ENCODE measurements at places on chromosomes 1 and 21.

DNA sequence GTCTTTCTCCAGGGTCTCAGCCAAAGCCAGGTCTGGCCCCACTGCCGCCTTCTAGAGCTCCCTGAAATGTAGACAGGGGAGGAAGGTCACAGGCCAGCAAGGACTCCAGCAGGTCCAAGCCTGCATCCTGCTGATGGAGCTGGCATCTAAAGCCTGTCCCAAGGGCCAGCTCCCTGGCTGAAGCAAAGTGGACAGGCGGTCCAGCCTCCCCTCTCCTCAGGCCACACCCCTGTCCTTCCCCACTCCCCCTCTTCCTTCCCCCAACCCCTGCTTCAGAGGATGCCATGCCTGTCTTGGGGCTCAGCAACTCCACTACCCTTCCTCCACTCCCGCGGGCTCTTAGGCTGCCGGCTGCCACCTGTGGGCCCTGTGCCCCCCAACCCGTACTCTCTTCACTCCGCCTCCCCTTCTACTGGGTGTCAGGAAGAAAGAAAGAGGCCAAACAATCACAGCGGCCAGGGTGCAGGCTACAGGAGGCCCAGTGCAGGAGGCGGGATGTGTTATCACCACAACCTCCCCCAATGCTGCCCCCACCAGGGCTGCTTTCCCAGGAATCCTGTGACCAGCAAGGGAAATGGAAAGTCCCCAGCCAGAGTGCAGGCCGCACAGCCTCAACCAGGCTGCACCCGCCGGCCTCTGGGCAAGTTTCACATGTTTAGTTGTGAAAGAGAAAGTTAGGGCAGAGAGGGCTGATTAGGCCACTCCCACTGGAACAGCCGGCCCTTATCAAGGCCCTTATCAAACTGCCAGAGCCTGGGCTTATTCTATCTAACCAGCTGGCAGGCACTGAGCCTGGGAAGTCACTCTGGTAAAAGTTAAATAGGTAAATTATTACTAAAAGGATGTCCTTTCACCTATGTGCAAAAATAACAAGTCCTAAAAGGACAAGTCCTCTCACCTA, 34.1 kb downstream of the ACOT7 start:
- no peak for DNase-seq

- no peak for DNase-seq
Observed at GRCh38 chr21:15797577-15798363, 68.0 kb downstream of the USP25 start.

GRCh38 chr1:29255134-29255666, 18.9 kb downstream of the PTPRU start:
- DNase-seq = no peak

DNA sequence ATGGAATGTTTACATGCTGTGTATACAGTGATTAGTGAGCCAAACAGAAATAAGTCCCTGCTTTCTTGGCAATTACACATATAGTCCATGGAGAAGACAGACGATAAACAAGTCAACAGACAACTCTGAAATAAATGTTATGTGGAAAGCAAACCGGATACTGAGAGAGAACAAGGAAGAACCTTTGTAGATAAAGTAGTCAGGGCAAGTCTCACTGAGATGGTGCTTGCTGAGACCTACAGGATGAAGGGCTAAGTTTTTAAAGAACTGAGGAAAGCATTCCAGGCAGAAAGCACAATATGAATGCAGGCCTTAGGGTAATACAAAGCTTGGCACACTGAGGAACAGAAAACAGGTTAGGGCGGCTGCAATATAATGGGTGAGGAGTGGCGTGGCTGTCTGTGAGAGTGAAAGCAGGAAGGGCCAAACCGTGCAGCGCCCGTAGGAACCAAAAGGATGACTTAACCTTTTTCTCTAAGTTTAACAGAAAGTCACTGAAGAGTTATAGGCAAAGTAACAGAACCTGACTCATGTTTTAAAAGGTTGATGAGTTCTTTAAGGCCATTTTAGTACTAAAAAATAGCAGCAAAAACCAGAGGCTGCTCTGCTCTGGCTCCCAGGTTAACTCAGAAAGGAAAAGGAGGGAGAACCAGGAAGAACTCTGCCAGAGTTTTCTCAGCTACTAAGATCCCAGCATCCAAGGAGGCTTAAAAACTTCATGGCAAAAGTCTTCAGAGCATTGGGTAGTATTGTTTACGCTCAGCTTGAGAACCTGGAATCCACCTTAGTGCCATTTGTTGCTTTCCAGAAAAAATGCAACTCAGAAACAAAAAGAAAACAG, 8.7 kb upstream of the TTF2 start:
- DNase-seq = no peak

DNA sequence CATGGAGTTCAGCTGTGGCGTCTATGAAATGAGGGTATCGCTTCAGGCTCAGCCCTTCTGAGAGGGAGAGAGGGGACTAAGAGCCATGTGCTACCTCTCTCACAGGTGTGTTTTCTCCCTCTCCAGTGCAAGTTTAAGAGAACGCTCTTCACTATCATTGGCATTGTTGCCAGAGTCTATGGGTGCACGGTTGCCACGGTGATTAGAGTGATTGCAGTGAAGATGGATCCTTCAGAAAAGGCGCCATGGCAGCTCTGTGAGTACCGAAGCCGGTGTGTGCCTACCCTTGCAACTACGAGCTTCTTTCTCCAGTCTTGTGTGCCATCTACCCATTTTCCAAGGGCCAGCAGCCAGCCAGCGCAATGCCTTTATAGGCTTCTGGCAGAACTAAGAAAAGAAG, 290.5 kb downstream of the OMA1 start:
- no peak for DNase-seq

GRCh38 chr1:172421974-172422604, 1.6 kb downstream of the C1orf105 start:
- no peak for DNase-seq

DNA sequence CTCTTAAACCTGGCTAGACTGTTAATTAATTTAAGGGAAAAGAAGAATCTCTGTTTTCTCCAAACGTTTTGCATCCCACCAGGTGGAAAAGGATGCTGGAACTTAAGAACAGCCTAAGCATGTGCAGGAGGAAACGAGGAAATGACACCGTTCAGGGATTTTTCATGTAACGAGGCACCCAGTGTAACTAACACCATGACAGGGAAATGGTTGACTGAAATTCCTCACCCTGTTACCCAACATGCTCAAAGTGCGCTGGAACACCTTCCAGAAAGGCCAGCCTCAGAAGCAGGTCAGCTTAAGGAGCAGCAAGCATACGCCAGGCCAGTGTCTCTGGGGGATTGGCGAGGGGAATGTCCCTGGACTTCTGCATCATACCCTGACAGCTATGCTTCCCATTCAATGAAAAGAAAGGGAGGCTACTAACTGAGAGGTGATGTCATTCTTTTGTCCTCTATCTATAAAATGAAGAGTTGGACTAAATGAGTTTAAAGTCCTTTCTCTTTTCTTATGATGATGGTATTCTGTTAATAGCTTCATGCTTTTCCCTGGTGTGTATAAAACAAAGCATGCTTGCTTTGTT, 21.6 kb downstream of the TNN start:
- DNase-seq = no peak

- DNase-seq = no peak
Observed at GRCh38 chr1:111882559-111882958, 106.9 kb downstream of the KCND3 start.

DNA sequence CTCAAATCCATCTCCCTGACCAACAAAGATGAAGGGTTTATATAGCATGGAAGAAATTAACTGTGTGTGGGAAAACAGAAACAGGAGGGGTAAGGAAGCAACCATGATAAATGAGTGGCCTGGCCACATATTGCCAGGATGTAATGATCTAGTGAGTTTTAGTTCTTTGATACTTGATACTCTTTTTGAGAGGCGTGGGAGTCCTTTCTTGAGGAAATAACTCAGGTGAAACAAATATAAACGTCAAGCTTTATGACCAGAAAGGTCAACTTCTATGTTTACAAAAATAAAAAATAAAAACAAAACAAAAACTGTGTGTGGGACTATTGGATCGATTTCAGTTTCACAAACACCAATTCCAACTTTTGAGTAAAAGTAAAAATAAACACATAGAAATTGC, 860.8 kb upstream of the B3GALT2 start:
- no peak for DNase-seq

DNA sequence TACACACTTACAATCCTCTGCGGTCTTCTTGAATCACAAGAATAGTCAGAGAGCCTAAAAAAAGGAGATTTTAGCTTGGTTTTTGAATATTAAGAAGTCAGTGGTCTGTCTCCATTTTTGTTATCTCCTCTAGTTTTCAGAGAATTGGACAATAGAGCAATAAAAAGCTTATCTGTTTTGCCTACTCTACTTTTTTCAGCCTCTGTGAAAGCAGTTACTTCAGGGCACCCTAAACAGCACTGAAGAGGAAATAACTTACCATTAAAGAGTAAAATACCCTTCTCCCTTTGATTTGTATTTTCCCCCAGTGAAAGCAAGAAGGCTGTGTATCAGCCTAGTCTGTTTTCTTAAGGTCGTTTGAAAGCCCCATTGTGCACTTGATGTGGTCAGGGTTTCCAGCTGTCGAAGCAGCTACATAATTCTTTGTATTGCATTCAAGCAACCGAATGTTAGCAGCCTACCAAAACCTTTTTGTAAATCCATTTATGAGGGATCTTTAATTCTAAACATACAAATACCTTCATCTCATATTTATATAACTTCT, 1.0 kb downstream of the NTMT2 start:
- DNase-seq = no peak

DNA sequence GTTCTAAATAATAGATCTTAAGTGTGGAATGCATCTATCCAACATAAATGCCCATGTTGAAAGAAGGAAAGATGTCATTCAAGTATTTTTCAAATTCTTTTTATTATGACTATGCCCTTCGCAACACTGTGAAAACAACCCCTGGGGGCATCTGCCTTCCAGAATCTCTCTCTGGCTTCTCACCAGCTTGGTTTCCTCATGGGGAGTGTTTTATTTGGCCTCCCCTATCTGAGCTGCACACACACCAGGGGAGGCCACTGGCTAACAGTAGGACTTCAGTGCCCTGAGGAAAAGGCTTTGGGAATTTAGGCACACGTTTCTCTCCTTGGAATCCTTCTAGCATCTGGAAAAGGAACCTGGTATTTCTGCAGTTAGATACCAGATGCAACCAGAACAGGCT, 130.6 kb downstream of the EDEM3 start:
- no peak for DNase-seq

GRCh38 chr1:89203166-89203565, 4.4 kb upstream of the GBP4 start:
- DNase-seq = no peak

GRCh38 chr21:39799178-39799577, 54.2 kb downstream of the IGSF5 start:
- no peak for DNase-seq

- no peak for DNase-seq
Observed at GRCh38 chr1:203239526-203240305, 10.2 kb upstream of the CHIT1 start.

- DNase-seq = no peak
Observed at GRCh38 chr1:151988405-151988923, 5.2 kb downstream of the S100A10 start.

DNA sequence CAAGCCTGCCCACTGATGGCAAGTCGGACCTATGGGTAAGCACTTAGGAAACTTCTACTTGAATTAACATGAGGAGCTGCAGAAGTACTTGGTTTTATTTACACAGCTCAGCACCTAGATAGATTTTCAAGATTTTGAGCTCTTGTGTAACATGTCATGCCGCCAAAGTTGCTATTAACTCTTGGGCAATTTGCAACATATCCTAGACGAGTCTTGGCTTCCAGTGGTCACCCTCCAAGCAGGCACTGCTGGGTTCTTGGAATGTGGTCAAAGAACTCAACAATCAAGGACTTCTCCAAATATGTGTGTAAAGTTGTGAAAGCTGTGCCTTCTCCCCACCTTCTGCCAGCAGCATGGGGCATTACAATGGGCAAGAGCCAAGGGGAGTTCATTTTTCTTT, 17.8 kb upstream of the GUCA2B start:
- DNase-seq = no peak
